Activated CD4-positive, alpha-beta memory T cell treated with anti-CD3 and anti-CD28 coated beads for 36 hours (primary cell): ENCODE measurements at places on chromosomes 4 and X. TPM values are rescaled to one million over a fixed set of nuclear protein-coding genes. Genes with fewer than 3 reads are reported as not detected.

PAGE5 gene
- total RNA-seq: 0.88 TPM

PF4V1 gene
- not detected for total RNA-seq

RTL9 gene
- not detected for total RNA-seq

CTAG2 gene
- total RNA-seq: not detected

TCEAL7 gene
- total RNA-seq: not detected

DNA sequence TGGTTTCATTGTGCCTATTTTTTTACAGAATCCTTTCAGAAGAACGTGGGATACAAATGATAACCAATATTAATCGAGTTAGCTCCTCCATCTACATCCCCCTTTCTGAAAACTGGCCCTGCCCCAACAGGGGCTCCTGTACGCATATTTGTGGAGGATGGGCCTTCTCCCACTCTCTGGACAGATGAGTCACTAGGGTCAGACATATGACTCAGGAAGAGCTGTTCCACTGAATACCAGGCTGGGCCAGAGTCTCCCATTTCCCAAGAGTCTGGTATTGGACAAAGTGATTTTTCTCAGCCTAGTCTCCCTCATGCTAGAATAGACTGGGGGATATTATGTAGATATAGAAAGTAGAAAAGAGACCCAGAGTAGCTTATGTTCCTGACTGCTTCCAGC is 142.4 kb downstream of the TSPAN5 start:
- H3K4me1 ChIP-seq: peaks cover 70% of the 10 kb centered on the region
- H3K27me3 ChIP-seq: no peaks in the 10 kb centered on the region
- H3K36me3 ChIP-seq: peaks cover 7% of the 10 kb centered on the region
- H3K27ac ChIP-seq: no peak overlapping the region
- H3K4me3 ChIP-seq: no peak overlapping the region

GRCh38 chr4:183995570-183995969 is 90.5 kb downstream of the STOX2 start:
- no peak overlapping the region for H3K4me3 ChIP-seq
- no peaks in the 10 kb centered on the region for H3K4me1 ChIP-seq
- H3K27me3 ChIP-seq: peaks cover 3% of the 10 kb centered on the region
- no peaks in the 10 kb centered on the region for H3K36me3 ChIP-seq
- DNase-seq: no peak
